ENCODE measurements at places on chromosomes 12 and 14.

- DNase-seq = no peak
Measured at GRCh38 chr14:26694521-26694920, 96.7 kb upstream of the NOVA1 start.

- no peak for DNase-seq
Measured at GRCh38 chr14:78005325-78005724, 164.8 kb upstream of the NRXN3 start.

GRCh38 chr14:50997712-50998111 is 53.4 kb upstream of the PYGL start:
- no peak for DNase-seq

- no peak for DNase-seq
Measured at GRCh38 chr12:45611061-45611460, 118.4 kb upstream of the ARID2 start.

DNA sequence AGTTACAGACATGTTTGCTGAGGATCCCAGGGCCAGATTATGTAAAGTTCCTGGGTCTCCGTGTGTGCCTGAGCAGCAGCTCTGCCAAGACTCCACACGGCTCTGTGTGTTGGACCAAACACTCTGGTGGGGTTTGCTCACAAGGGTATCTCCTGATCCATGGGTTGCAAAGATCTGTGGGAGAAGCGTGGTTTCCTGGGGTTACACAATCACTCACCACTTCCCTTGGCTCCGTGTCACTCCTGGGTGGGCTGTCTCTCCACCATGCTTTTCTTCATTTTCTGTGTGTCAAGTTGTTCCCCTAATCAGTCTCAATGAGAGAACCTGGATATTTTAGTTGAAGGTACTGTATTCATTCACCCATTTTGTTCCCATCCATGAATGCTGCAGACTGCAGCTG is 1088.8 kb downstream of the FSCB start:
- DNase-seq = no peak

GRCh38 chr14:56648508-56649301 is 69.1 kb downstream of the TMEM260 start:
- no peak for DNase-seq

GRCh38 chr14:59707778-59708561 is 131.4 kb upstream of the CCDC175 start:
- no peak for DNase-seq

- DNase-seq = no peak
Measured at GRCh38 chr12:65205886-65206285, 36.5 kb downstream of the LEMD3 start.

All from stimulated activated CD8-positive, alpha-beta memory T cell treated with anti-CD3 and anti-CD28 coated beads, Interleukin-7, amount 100 ng/mL, for 4 hours (primary cell).